ENCODE measurements at places on chromosomes 5 and 9.

- DNase-seq = no peak
These were observed 194.8 kb upstream of the MRPS30 start for GRCh38 chr5:44613936-44614335.

GRCh38 chr9:128094950-128095544 lies 27.0 kb downstream of the SLC25A25 start:
- no peak for DNase-seq

GRCh38 chr5:91532779-91533178 lies 149.7 kb upstream of the ARRDC3 start:
- DNase-seq = no peak

DNA sequence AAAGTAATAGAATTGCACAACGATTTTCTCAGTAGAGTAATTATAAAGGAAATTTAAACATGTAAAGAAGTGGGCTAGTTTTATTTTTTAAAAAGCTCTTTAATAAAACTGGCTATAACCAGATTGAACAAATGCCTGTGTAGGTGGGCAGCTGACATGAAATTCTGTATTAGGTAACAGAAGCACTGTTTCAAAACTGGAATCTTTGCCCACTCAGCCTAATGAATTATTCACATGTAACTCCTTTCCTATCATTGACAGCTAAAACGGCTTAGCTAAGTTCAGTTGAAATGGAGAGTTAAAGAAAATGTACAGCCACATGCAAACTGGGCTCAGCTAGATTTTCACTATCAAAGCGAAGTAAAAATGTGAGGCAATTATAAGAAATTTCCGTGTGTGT lies 1300.1 kb upstream of the ACO1 start:
- DNase-seq = no peak

DNA sequence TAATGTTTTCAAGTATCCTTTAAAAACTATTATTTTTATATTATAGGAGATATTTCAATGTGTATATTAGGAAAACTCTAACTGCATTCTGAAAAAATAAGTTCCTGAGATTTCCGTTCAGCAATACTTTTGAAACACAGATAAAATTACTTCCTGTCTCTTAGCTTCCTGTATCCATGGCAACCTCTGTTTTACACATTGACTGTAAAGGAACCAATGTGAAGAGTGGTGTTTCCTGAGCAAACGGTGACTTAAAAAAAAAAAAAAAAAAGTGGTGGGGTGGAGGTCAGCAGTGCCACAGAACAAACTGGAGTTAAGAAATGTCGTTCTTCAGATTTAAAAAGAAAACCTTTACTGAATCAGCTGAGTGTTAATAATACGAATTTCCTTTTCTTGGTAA lies at the start of gene LRRC70:
Gene LRRC70, plus strand, starts transcription at position 280 of the 400 bp plus-strand sequence. CDS start 620 bp downstream, outside the sequence.
- peak; percentile 74 for DNase-seq

GRCh38 chr9:1939926-1940368 lies 75.2 kb upstream of the SMARCA2 start:
- DNase-seq = no peak

DNA sequence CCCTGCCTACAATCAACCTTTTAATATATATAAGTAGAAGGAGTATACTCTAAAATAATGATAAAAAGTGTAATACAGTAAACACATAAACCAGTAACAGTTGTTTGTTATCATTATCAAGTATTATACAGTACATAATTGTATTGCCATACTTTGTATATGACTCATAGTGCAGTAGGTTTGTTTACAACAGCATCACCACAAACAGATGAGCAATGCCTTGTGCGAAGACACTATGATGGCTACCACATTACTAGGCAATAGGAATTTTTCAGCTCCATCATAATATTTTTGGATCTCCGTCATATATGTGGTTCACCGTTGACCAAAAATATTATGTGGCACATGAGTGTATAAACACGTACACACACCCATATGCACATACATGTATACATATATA lies 69.7 kb upstream of the APC start:
- DNase-seq = no peak

DNA sequence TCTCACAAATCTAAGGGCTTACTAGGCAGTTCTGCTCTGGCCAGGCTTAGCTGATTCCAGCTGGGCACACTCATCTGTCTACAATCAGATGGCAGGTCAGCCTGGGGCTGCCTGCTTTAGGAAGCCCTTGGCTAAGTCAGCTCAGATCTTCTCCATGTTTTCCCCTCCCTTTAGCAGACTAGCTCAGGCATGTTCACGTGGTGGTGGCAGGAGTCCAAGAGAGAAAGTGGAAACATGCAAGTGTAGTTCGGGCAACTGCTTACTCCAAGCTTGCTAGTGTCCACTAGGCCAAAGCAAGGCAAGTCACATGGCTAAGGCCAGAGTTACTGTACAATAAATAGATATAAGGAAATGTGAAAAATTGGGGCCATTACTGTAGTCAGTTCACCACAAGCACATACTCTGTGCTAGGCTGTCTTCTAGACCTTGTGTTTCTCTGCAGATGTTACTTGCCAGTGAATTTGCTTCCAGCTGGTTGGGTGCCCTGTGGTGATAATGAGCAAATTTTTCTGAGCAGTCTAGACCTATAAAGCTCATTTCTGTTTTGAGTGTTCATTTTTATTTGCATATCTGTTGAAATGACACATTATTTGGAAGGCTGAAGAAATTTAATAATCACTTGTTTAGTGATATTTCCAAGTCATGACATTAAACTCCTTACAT lies 38.3 kb downstream of the RECK start:
- peak; percentile 71 for DNase-seq

- no peak for DNase-seq
These were observed 221.0 kb downstream of the ESM1 start for GRCh38 chr5:54764102-54765090.

DNA sequence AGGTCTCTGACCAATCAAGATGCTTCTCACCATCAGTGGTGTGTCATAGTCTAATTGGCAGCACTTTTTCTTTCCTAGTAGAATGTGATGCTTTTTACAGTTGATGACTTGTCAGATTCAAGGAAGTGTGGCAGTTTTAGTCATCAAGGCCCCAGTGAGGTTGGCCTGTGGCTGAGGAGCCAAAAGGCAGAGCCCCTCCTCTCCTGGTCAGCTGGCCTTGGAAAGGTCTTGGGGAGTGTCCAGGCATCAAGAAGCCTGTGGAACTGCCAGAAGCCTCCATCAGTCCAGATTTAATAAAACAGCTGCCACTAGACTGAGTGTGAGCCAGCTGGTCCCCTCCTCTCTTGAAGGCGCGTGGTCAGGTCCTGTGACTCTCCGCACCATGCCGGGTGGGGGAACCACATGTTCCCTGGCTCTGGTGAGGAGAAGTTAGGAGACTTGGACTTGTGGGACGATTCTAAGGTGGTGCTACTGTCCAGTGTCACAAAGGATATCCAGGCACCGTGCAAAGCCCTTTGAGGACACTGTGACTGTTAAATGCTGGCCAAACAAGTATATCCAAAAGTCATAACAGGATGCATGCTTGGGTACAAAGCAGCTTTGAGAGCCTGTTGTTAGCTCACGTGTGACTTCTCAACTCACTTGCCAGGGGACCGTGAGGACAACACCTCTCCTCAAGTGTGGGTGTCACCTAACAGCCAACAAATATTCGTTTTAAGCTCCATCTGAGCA lies 6.1 kb upstream of the ANGPTL2 start:
- peak; percentile 22 for DNase-seq

DNA sequence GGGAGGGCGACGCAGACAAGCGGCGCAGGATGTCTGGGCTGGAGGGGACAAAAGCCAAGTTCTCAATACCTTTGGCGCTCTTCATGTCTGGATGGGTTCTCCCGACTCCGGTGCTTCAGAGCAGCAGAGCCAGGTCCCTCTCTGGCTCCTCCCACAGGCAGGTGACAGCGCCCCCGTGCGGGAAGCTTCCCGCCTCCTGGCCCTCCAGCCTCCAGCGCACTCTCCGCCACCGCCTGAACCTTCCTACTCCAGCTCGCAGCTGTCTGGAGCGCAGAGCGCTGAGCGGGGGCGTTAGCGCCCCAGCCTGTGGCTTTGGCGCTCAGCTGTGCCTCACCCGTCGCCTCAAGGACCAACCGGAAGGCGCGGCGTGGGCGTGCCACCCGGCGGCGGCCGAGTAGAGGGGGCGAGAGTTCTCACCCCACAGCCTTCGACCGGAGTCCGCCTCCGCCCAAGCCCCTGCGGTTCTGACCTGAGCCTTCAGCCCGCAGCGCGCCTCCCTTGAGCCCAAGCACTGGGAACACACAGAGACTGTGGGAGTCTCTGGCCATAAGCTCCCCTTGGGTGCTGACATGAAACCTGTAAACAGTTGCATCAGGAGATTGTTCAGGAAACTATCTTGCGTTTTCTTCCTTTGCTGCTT lies at the start of gene SLCO4C1:
Gene SLCO4C1, minus strand, starts transcription at position 107 of the 640 bp plus-strand sequence. Its CDS starts 22 bp downstream, at position 85.
- DNase-seq = peak; percentile 61

GRCh38 chr5:103445426-103446035 lies 117.1 kb downstream of the NUDT12 start:
- peak; percentile 46 for DNase-seq

DNA sequence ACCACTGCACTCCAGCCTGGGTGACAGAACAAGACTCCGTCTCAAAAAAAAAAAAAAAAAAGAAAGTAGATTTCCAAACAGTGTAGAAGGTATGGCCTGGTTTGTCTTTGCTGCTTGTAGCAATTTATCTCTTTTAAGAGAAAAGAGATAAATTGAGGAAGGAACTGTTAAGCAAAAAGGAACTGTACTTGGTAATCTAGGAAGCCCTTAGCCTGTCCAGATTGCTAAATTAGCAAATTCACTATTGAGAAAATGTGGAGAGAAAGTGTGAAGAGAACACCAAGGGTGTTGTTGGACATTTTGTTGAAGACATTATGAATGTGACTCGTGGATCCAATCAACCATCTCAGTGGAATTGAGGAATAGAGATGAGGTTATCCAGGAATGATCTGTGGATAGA lies 13.0 kb upstream of the SUSD3 start:
- DNase-seq = no peak

- no peak for DNase-seq
These were observed 80.7 kb downstream of the ANKRD55 start for GRCh38 chr5:56152437-56152836.

DNA sequence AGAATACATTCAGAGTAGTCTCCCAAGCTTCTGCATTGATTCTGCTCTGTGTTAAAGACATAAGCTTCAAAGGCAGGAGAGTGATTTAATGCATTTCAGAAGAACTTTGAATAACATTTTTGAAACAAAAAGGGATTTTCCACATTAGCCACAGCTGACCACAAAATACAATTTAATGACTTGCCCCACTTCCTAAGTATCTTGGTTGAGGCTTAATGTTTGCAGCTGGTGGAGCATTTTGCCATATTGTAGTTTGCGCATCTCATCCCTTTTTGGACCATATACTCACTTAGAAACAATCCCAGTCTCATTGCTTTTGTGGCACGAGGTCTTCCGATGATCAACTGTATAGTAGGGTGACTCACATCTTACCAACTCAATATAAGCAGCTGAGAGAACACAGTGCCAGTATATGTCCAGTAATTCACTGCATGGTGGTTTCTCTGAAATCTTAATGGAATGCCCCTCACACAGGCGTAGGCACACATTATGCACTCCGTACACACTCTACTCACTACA lies 455.8 kb upstream of the PTGER4 start:
- DNase-seq = peak; percentile 97

GRCh38 chr5:135444881-135445280 lies 2.3 kb downstream of the DCANP1 start:
- DNase-seq = no peak

DNA sequence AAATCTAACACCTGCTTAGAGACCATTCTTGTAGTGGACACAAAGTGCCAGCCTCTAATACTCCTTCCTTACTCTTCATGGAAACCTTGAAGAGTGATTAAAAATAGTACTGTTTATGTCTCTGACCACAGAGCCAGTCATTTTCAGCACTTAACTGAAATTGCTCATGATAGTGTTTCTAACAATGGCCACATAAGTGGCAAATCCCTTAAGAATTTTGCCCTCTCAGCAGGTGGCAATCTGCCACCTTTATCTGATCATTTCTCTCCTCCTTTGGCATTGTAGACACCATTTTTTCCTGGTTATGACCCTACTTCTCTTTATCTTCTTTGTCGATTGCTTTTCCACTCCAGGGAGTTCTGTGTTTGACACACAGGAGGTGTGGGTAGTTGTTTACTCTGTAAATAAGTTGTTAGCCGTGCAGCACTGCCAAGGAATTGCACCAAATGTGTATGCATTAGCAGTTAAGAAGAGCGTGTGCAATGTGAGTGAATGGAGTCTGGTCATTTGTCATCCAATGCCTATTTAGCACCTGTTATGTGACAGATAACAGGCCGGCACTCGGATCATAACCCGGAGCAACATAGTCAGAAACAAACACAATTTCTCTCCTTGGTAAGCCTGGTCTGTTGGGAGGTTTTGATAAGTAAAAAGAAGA lies 36.8 kb upstream of the STARD4 start:
- DNase-seq = no peak

GRCh38 chr9:16824545-16825330 lies 45.7 kb downstream of the BNC2 start:
- DNase-seq = peak; percentile 45

- DNase-seq = no peak
These were observed 195.9 kb upstream of the PPP1R26 start for GRCh38 chr9:135283671-135284070.

DNA sequence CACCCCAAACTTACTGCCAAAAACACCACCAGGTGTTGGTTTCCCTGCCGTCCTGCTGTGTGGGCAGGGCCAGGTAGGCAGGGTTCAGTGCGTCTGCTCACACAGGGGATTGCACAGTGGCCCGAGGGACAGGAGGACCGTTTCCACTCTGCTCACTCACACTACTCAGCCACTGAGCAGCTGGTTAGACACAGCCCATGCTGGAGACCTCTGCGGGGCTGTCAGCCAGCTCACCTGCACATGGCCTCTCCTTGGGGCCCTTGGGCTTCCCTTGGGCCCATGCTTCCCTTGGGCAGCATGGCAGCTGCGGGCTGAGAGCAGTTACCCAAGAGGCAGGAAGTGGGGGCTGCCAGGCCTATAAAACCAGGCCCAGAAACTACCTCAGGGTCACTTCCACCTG lies 79.0 kb downstream of the SYK start:
- DNase-seq = no peak

DNA sequence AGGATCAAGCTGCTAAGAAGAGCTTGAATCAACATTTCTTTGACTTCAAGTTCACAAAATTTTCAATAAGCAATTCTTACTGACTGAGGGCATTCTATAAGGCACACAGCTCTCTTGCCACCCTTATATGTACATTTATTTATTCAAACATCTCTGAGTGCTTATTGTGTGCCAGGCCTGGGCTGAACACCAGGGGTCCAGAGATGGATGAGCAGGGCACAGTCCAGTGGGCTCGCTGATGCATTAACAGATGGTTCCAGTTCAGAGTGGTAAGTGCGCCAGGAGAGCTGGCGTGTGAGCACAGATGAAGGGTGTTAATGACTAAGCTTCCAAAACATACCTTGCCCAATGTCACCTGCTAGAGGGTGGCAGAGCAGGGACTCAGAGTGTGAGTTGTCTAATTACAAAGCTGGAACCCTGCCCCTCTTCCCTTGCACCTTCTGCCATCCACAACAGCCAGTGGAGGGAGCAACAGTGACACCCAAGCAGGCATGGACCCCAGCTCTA lies 24.6 kb downstream of the ALG2 start:
- DNase-seq = no peak
